ENCODE measurements at places on chromosomes 3 and 15. TPM values are rescaled to one million over a fixed set of nuclear protein-coding genes. Genes with fewer than 3 reads are reported as not detected.
A peak's percentile ranks its signal among the peaks of the same experiment; 100 is the strongest.

GRCh38 chr15:65578904-65579728 is 31.8 kb downstream of the INTS14 start:
- no peak for DNase-seq

- no peak for DNase-seq
Observed at GRCh38 chr3:99755831-99756230, 61.8 kb upstream of the CMSS1 start.

GRCh38 chr3:156382458-156383346 is 172.2 kb downstream of the SSR3 start:
- DNase-seq: no peak

- DNase-seq: no peak
Observed at GRCh38 chr3:79233431-79234060, 534.3 kb downstream of the ROBO1 start.

- DNase-seq: no peak
Observed at GRCh38 chr3:105755121-105755886, 113.5 kb downstream of the CBLB start.

GRCh38 chr3:61894988-61895935 is 333.9 kb downstream of the PTPRG start:
- peak; percentile 57 for DNase-seq

GRCh38 chr15:81901319-81901718 is 144.5 kb downstream of the MEX3B start:
- DNase-seq: no peak

- DNase-seq: peak; percentile 31
Observed at GRCh38 chr3:151568184-151568583, 107.3 kb upstream of the IGSF10 start.

DNA sequence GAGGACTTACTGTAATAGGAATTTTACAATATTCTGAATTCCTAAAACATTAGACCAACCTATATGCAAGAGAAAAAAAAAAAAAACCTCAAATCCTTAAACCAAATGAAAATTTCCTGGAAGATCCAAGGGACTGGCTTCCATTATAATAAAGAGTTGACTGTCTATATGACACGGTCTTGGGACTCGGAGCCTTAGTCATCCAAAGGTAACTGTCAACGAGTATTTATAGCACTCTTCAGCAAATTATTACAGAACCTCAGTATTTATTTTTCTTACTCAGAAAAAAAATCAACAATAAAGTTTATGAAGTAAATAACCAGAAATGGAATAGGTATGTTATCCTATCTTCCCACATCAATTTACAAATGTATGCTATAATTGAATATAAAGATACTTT is 66.0 kb downstream of the TTBK2 start:
- DNase-seq: no peak

GRCh38 chr3:17850448-17850847 is 108.0 kb upstream of the TBC1D5 start:
- no peak for DNase-seq

DNA sequence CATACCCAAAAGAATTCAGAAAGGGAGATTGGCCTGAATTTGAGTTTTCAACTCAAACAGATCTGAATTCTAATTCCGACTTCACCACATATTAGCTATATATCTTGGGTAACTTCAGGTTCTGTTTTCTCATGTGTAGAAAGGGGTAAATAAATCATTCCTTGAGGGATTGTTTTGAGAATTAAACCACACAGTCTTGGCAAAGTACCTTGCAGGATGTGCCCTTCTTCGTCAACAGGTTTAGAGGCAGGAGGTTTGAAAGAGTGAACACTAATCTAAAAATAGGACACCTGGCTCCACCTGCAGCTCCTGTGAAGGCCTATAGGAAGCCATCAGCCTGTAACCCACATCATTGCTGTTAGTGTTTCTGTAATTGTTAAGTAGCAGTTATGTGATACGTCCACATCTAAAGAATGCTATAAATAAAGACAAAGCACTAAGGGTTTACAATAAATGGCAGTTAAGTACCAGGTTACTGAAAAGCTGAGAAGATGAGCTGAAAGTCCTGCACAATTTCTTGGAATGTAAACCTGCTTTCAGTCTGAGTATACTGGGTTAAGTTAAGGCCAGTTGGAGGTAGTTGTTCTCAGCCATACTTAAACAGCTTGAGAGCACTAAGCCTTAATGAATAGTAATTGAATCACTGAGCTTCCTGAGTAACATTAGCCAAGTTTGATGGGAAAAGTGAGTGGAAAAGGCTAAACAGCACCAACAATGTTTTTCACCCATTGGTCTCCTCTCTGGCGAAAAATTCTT is 6.0 kb downstream of the CCDC80 start:
- DNase-seq: no peak

DNA sequence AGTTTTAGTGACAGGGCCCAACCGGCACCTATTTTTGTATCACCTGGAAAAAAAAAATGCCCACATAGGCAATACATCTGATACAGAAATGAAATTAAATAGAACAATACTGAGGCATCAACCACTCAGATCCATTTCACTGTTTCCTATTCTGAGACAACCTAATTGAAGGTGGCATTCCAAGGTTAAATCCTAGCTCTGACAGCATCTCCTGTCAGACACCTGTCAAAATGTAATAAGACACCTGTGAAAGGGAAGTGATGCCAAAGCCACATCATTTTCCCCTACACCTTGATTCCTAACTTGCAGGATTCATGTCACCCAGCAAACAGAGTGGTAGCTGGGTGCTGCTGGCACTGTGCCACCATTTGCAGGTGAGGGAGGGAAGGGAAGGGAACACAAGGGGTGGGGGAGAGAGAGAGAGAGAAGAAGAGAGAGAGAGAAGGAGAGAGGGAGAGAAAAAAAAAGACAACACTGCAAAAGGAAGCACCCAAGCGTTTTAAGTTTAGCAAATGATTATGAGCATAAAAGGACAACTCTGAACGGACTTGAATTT is 1044.6 kb upstream of the CFAP20DC start:
- no peak for DNase-seq

DNA sequence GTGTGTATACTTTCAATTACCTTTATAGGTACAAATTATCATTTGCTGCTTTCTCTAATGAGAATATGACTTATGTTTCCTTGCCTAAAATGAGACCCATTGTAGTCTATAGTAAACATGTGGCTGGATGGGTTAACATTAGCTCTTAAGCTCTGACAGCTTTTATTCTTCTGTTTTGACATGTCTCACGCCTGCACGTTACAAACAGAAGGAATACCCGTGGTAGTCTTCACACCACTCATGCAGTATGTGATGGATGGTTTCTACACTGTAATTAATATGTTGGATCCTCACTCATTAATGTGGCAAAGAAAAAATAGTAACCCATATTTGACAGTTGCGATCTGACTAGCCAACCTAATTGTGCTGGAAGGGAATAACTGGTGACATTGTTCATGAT is 133.4 kb upstream of the MITF start:
- DNase-seq: no peak

GRCh38 chr3:45078910-45079522 is 52.9 kb downstream of the CLEC3B start:
- DNase-seq: no peak

DNA sequence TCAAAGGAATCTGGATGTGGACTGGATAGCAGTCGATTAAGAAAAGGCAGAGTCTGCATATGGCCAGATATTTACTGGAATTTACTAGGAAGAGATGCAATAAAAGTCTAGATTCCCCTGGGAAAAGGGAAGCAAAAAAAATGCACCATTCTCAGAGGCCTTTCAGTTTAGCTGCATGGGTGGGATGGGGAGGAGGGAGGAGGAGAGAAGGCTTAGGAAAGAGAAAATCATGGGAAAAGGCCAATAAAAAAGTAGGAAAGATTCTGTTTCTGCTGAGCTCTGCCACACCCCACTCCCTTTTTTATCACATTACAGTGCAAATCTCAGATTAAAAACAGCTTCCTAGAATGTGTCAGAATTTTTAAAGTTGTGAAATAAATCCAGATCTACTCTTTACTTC is 103.6 kb downstream of the ADAMTS9 start:
- DNase-seq: no peak

DNA sequence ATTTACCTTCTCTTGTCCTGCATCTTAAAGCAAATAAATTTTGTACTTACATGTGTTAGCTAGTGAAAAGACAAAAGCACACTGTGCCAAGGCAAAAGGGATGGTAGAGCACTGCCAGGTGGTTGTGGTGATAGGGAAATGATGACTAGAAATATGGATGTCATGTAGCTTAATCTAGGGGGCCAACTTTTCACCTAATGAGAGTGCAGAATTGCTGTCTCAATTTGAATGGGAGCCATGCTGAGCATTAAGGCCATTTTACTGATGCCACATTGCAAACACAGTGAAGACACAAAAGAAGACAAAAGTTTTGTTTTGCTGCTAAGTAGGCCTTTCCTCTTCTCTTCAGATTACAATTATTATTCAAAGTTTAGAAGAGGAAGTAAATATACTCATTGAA is 274.7 kb downstream of the PDCD6IP start:
- no peak for DNase-seq

DNA sequence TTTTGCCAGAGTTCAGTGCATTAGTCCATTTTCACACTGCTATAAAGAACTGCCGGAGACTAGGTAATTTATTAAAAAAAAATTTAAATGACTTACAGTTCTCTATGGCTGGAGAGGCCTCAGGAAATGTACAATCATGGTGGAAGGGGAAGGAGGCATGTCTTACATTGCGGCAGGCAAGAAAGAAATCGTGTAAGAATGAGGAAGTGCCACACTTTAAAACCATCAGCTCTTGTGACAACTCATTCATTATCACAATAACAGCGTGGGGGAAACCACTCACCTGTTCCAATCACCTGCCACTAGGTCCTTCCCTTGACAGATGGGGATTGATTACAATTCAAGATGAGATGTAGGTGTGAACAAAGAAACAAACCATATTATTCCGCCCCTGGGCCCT is 1361.4 kb downstream of the NSUN3 start:
- no peak for DNase-seq

DNA sequence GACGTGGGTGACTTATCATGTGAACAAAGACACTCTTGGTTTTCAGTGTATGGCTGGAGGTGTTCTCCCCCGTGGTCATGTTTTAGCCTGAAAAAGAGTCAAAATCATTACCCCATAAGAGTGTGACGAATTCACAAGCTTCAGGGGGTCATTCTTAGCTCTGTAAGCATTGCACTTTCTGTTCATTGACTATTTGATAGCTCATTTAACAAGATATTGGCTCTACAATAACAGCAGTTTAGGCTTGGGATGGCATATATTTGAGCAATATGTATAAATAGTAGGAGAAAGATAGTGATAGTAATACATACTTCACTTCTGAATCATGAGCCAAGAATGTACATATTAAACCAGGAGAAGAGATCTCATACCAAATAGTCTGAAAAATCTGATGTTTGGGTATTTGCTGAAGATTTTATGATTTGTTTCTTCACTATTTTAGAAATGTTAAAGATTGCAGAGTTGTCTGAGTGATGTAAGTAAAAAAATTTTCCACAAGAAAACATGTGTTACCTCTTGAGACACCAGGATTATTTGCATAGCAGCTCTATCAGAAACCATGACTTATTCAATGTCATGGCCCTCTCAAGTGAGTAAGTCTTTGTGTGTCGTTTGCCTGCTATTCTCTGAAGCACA is 996.0 kb downstream of the OTOL1 start:
- DNase-seq: peak; percentile 38

- DNase-seq: no peak
Observed at GRCh38 chr3:141642215-141642614, 95.9 kb upstream of the RNF7 start.

GRCh38 chr3:50651920-50652529 is 22.7 kb upstream of the DOCK3 start:
- DNase-seq: no peak

- DNase-seq: no peak
Observed at GRCh38 chr3:38140326-38141172, 2.1 kb downstream of the MYD88 start.

- no peak for DNase-seq
Observed at GRCh38 chr3:154956815-154957214, 123.3 kb upstream of the MME start.

GRCh38 chr3:171115667-171116066 is 89.1 kb upstream of the SLC2A2 start:
- no peak for DNase-seq

- no peak for DNase-seq
Observed at GRCh38 chr15:68997050-68997449, 17.4 kb upstream of the NOX5 start.

- peak; percentile 72 for DNase-seq
Observed at GRCh38 chr3:46695962-46696894, 2.7 kb upstream of the ALS2CL start.

DNA sequence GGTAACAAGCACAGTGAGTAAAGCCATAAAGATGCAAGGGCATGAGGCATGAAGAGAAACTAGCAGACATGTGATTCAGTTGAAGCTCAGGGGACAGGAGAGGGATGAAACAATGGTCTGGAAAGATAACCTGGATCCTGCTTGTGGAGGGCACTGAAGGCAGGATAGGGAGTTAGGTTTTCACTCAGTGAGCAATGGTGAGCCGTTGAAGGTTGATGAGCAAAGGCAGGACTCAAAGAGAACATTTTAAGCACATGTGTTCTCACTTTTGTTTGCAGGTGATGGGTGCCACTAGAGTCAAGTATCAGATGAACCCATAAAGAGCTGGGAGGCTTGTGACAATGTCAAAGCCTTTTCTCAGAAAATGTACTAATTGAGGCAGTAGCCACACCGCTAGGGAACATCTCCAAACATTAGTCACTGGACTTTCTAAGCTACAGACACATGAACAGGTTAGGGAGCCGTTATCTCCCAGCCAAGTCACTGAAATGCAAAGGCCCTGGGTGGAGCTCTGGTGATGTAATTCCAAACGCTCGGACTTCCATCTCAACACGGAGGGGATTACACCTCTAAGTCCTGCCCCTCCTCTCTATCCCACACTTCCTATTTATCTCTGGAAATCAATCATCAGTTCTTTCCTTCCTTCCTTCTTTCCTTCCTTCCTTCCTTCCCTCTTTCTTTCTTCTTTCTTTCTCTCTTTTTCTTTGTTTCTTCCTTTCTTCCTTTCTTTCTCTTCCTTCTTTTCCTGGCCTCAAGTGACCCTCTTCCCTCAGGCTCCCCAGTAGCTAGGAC is 22.7 kb downstream of the KLHL6 start:
- DNase-seq: no peak

DNA sequence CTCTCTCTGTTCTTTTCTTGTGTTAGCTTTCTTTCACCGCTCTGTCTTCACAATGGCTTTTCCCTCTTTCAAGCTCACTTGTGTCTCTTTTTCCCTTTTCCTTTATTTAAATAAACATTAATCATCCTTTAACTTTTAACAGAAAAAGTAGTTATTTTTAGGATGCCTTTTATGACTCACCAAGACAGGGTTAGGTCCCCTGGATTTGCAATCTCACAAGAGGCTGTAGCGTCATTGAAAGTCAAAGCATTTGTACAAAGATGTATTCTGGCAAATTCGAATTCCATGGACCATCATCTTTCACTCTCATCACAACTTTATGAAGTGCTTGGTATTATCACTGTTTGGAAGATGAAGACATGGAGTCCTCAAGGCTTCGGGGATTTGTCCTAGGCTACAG is 34.8 kb upstream of the MCTP2 start:
- DNase-seq: no peak

Gene MYZAP
- 3.5 TPM for total RNA-seq

Gene ARID3B
- 4.1 TPM for total RNA-seq

Gene RAB6B
- 5.8 TPM for total RNA-seq

Gene VIPR1
- 18.7 TPM for total RNA-seq

Gene GCNT3
- total RNA-seq: 5.3 TPM

Gene C2CD4B
- total RNA-seq: 20.2 TPM

Gene ACKR4
- 6.6 TPM for total RNA-seq

Gene DUOX2
- 2.1 TPM for total RNA-seq

Gene COX17
- total RNA-seq: 17.2 TPM

Gene GRAMD1C
- total RNA-seq: 7.3 TPM

Gene PPP2R3A
- total RNA-seq: 117 TPM

Gene RTP3
- not detected for total RNA-seq

Gene CCR8
- 1.1 TPM for total RNA-seq

Gene EXD1
- not detected for total RNA-seq

Gene TEX55
- not detected for total RNA-seq

Gene CLRN1
- total RNA-seq: 0.31 TPM

Gene GOLGA6B
- total RNA-seq: 0.21 TPM

Gene ADAMTS17
- 12.4 TPM for total RNA-seq
